ENCODE measurements at places on chromosomes 2 and 18.

GRCh38 chr2:219460424-219460926 lies 25.8 kb downstream of the SPEG start:
- DNase-seq, result no peak

- DNase-seq, result no peak
Measured at GRCh38 chr2:160137464-160137863, 62.6 kb downstream of the ITGB6 start.

DNA sequence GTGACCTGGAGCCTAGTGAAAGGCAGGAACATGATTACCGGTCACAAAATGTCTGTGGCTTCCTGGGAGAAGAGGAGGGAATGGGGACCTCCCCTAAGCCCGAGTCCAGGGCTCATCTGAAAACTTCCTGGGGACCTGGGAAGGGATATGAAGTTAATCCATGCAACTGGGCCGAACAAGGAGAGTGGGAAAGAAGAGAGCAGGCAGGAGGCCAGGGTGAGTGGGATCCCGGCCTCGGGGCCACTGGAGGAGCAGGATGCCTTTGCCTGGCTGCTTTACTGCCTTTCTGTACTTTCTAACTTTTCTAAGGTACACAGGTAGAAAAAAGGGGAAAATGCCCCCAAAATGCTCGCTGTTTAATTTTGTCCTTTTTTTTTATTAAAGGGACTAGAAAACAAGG lies 43.4 kb upstream of the MAL start:
- no peak for DNase-seq

DNA sequence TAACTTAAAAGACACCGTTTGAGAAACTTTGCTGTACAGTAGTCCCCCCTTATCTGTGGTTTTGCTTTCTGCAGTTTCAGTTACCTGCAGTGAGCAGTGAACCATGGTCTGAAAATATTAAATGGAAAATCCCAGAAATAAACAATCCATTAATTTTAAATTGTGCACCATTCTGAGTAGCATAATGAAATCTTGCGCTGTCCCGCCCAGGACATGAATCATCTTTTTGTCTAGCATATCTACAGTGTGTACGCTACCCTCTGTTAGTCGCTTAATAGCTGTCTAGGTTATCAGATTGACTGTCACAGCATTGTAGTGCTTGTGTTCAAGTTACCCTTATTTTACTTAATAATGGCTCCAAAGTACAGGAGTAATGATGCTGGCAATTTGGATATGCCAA lies 6.1 kb downstream of the ARPC2 start:
- DNase-seq, result peak; percentile 65

DNA sequence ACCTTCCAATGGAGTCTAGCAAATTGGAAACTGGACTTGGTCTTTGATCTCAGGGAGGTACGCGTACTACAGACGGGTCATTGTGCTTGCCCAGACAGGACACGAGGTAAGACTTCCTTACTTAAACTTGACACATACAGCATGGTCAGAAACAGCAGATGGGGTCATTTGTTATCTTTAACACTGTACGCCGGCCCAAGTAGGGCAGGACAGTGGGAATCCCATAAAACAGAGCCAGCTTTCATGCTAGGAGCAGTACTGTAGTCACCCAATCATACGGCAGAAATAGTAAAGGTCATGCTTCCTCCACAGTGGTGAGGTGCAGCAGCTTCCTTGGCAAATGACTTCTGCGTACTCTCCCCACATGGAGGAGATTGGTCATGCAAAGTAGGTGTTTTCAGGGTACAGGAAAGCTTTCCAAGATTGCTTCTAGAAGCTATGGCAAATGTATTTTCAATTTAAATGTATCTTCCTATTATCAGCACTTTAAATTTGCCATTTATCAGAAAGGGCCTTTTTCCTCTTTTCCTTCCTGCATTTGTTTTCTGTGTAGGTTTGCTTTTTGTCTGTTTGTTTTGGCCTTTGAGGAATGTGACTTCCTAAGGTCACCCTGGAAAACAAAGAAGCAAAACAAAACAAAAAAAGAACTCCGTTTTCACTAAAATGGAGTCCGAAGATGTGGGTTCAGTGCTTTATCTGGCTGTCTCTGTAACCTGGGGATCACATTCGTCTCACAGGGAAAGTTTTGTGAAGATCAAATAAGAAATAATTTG lies 74.0 kb upstream of the DSG1 start:
- no peak for DNase-seq

- no peak for DNase-seq
Measured at GRCh38 chr2:147165697-147166382, 679.0 kb upstream of the ACVR2A start.

DNA sequence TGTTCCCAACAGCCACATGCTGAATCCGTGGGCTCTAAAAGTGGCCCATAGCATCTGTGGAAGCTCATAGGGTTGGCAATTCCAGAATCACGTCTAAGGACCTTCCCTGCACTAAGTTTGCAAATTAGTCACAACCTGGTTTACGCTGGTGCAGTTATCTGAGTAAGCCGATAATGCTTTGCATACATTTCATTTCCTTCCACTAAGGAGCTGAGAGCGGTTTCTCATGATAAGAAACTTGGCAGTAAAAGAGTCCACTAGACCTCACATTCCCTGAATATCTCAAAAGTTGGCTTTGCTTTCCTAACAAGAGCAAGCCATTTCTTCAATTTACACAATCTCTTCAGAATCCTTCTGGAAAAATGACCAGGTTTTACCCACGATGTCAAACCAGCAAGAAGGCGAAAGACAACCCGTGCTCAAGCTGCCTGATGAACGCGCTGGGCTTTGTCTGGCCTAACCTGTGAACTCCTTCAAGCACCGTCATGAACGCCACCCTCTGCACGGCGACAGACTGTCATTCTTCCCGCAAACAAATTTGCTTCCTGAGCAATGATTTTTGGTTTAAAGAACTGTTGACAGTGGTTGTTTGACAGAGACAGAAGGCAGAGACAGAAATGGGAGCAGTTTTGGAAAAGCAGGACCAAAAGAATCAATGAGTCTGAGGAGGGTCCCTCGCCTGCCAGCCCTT lies 73.0 kb upstream of the COPS8 start:
- DNase-seq, result no peak

DNA sequence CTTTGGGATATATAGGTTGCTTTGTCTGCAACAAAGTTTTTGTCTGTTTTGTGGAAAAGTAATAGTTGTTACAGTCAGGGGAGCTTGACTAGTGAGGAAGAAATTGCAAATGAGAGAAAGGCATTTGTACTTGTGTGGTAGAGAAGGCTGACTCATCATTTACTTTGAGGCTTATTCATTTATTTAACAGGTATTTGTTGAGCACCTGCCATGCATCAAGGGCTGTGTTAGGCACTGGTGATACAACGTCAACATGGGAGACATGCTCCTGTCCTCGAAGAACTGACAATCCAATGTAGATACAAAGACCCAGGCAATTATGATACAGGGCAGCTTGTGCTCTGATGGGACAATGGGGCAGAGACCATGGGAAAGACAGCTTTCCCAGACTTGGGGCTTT lies 79.5 kb downstream of the UPP2 start:
- no peak for DNase-seq

- no peak for DNase-seq
Measured at GRCh38 chr2:86556508-86556907, 6.7 kb downstream of the CHMP3 start.

GRCh38 chr18:61225336-61225735 lies 107.9 kb upstream of the CDH20 start:
- DNase-seq, result no peak

GRCh38 chr2:88114889-88115288 lies 13.0 kb downstream of the FABP1 start:
- DNase-seq, result no peak

DNA sequence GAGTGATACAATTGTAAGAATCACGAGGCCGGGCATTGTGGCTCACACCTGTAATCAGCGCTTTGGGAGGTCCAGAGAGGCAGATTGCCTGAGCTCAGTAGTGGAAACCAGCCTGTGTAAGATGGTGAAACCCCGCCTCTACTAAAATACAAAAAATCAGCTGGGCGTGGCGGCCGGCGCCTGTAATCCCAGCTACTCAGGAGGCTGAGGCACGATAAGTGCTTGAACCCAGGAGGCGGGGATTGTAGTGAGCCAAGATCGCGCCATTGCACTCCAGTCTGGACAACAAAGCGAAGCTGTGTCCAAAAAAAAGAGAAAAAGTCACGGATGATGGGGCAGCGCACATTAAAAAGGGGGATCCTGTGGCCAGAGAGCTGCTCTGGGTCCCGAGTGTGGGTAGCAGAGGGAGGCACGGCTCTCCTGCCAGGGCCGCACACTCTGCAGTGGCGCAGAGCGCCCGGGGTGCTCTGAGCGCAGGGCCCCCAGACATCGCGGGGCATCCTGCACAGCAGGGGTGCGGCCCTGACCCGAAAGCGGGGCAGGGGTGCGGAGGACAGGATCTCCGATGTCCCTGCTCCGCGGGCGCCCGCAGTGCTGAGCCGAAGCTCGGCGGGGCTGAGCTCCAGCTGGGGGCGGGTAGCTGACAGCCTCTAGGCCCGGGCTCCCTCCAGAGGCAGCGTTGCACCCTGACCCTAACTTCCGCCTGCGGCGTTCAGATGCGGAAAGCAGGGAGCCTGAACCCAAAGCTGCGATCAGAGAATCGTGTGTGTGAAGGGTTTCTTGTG lies 30.4 kb upstream of the RAB6D start:
- no peak for DNase-seq

DNA sequence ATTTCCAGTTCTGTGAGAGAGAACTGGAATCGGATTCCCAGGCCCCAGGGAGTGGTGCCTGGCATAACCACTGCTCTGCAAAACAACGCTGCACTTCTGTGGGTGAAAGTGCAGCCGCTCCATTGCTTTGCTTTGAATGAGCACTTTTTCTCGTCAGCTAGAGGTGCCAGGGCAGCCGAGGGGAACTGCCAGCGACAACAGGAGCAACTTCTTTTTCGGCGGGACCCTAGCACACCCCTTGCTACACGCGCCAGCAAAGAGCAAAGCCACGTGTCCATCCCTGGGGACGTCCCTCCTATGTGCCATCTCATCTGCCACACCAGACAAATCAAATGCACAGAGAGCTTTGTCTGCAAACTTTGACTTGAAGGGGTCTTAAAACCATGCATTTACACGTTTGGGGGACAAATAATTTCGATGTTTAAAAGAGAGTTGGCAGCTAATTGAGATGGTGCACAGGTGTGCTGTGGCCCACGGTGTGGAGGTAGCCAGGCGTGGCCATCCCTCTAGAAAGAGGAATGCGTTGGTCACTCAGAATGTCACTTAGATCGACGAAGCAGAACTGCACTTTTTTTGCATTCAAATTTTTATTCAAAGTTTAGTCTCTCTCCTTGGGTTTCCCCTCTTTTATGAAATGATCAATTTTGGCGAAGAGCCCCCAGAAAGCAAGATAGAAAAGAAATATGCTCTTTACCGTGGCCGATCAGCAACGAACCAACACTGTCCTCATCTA lies 151.8 kb downstream of the MBP start:
- no peak for DNase-seq

DNA sequence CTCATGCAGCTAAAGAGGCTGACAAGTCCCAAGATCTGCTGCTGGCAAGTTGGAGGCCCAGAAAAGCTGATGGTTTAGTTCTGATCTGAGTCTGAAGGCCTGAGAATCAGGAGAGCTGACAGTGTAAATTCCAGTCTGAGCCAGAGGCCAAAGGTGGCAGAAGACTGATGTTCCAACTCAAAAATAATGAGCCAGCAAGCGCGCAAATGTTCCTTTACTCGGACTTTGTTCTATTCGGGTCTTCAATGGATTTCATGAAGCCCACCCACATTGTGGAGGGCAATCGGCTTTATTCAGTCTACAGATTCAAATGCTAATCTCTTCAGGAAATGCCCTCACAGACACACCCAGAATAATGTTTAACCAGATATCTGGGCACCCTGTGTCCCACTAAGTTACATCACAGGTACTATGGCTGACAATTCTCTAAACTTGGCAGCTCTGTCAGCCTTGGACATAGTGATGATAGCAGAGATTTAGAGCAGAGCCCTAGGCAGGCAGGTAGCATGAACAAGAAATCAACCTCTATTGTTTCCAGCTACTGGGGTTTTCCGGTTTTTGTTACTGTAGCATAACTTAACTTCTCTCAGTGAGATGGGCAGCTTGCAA lies 318.5 kb downstream of the HRH4 start:
- no peak for DNase-seq

- DNase-seq, result no peak
Measured at GRCh38 chr2:234821946-234822475, 129.8 kb upstream of the SH3BP4 start.

DNA sequence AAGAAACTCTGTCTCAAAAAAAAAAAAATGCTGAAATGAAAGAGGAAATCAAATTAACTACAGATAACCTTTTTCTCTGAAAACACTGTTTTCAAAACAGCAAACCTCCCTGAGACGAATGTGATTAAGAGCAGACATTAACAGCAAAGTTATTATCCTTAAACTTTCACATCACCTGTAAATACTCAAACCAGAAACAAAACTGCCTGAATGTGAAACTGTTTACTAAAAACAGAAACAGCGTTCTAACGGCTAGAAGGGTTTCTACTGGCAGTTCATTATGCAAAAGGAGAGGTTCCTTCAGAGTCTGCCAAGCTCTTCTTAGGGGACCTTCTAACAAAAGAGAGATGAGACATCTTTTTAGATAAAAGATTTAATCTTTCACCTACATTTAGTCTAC lies 45.9 kb downstream of the PNO1 start:
- DNase-seq, result peak; percentile 32

DNA sequence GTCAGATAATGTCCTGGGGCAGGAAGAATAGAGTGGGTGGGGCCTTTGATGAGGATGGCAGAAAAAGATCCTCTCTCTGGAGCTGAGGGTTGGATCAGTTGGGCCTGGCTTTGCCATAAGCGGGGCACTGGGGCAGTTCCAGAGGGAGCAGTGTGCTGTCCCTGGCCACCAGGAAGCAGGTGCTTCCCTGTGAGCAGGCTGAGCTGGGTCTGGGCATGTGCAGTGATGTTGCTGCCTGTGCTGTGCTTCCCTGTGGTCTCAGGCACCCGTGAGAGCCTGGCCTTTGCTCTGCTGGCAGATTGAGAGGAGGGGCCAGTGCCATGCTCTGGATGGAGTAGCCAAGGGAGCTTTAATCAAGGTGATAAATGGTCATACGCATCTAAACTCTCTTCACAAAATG lies 14.6 kb upstream of the NPPC start:
- no peak for DNase-seq

DNA sequence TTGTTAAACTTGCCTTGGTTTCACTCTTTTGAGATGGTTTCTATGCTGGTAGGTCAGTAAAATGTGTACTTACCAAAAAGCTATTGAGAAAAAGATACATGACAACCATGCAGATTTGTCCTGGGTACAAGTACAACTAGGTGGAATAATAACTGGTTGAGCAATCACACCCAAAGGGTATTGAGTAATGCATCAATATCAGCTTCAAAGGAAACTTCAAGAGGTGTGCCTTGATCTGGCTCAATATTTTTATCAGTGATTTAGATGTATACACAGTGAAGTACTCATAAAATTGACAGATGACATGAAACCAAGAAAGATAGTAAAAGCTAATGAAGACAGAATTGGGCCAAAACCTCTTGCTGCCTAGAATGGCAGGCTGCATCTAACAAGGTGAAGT lies 21.7 kb upstream of the GALNT1 start:
- no peak for DNase-seq

DNA sequence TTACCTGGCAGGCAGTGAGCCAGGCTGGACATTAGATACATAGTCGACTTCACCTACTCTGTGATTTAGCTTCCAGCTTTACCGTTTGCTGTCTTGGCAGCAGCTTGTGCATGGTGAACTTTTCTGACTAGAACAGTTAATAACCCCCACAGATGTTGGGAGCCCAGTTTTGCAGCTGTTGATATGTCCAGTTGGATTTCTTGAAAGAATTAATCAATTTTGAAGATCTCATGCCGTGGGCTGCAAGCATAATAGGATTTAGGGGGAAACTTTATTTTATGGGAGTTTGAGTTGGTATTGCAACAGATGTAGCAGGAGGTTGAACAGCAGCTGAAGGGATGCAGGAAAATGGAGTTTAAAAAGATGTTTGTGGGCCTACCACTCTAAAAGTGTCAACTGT lies 13.8 kb downstream of the MYO1B start:
- DNase-seq, result no peak

- no peak for DNase-seq
Measured at GRCh38 chr18:57555134-57555533, 31.4 kb downstream of the FECH start.

Data from CD4-positive, alpha-beta T cell treated with Interleukin-2 at 100 ng/mL for 4 hours (primary cell).